Lower leg skin (tissue), 4 donors: ENCODE measurements at places on chromosomes 13 and 19. TPM values are rescaled to one million over a fixed set of nuclear protein-coding genes. Genes with fewer than 3 reads are reported as not detected.

Gene KRTDAP
- total RNA-seq, result 17,439 TPM

Gene REEP6
- total RNA-seq, result 6.8 TPM

DNA sequence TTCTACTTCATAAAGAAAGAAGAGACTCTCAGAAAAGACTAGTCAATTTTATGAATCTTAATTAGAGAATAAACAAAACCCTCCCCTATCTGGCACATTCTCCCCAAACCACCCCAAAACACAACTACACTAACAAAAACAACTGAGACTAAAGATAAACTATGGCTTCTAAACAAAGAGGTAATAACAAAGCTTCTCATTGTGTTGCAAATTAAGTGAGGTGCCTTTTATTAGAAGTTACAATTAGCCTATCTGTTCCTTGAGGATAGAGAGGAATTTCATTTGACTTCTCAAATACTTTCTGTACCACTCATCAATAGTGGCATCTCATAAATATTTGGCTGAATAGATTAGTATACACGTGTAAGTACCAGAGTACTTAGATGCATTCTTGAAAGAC is 1196.2 kb downstream of the PCDH9 start:
- no peak for DNase-seq

- no peak for DNase-seq
Observed at GRCh38 chr13:24269821-24270220, 39.6 kb upstream of the C1QTNF9 start.

DNA sequence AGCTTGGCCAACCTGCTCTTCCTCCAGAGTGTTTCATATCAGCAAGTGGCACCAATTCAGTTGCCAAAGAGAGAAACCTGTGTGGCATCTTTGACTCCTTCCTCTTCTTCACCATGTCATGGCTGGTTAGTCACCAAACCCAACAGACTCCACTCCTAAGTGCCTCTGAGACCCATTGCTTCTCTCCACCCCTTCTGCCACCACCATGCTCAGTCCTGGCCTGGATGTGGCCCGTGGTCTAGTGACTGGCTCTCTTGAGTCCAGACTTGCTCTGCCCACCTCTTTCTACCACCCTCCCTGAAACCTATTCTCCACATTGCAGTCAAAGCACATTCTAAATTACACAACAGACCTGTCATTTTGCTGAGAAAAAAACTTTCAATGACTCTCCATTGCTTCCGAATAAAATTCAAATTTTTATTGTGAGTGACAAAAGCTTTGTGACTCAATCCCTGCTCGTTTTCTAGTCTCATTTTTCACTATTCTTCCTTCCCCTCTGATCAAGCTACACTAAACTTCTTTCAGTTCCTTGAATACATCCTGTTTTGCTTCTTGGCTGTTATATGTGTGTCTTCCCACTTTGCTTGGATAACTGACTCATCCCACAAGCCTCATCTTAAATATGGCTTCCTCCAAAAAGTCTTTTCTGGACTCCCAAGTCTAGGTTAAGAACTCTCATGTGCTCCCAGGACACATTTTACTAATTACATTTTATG is 12.0 kb upstream of the TNFSF11 start:
- DNase-seq, result no peak

DNA sequence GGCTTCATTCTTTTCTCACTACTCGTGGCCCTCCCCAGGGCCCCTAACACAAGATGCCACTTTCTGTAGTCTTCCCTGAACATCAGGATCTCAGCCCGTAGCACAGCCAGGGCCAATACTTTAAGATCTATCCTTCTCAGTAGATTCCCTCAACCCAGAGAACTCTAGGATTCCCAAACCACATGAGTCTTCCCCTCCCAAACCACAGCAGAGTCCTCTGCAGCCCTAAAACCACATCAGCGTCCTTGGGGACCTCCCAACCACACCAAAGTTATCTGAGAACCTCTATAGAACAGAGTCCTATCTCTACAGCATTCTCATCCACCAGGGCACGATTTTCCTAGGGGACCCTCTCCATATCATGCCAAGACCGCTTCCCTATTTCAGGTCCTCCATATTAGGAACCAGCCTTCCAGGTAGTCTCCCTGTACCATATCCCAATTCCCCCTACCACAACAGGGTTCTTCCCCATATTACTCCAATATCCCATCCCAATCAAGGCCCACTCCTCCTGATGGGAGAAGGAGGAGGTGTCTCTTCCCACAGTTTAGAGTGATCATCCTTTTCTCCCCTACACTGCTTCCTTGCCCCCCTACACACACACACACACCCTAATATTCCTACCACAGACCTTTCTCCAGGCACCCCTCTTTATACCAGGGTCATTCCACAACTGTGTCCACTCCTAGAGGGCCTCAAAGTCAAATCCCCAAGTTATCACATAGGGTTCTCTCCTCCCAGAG is 1.4 kb downstream of the DYRK1B start:
- DNase-seq, result no peak

- no peak for DNase-seq
Observed at GRCh38 chr13:42277618-42278276, 5.8 kb downstream of the AKAP11 start.

- DNase-seq, result no peak
Observed at GRCh38 chr13:38667526-38668109, 19.3 kb upstream of the FREM2 start.

DNA sequence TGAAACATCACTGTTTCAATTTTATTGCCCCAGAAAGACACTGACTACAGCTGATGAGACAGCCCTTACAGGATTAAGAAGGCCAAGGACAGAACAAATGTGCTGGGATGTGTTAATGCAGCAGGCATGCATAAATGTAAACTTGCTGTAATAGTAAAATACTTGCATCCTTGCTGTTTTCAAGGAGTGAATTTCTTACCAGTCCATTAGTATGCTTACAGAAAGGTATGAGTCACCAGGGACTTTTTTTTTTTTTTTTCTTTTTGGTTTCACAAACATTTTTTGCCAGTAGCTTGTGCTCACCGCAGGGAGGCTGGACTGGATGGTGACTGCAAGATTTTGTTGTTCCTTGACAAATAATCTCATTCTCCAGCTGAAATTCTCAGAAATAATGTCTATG is 55.1 kb downstream of the GPR180 start:
- DNase-seq, result no peak

DNA sequence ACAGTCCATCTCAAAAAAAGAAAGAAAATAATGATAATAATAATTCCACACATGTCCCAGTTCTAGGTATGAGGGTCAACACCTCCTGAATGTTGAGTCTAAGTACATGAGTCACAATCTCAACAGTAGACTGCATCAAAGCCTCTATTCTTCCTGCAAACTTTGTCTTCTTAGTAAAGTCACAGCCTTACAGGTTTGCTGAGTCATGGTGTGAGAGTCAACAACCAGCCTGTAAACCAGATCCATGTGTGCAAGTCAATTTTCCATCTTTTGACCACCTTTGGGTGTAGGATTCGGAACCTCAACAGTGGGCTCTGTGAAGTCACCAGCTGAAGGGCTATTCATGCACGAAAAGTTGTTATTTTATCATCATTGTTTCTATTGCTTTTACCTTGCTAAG is 25.7 kb upstream of the ZNF729 start:
- no peak for DNase-seq

DNA sequence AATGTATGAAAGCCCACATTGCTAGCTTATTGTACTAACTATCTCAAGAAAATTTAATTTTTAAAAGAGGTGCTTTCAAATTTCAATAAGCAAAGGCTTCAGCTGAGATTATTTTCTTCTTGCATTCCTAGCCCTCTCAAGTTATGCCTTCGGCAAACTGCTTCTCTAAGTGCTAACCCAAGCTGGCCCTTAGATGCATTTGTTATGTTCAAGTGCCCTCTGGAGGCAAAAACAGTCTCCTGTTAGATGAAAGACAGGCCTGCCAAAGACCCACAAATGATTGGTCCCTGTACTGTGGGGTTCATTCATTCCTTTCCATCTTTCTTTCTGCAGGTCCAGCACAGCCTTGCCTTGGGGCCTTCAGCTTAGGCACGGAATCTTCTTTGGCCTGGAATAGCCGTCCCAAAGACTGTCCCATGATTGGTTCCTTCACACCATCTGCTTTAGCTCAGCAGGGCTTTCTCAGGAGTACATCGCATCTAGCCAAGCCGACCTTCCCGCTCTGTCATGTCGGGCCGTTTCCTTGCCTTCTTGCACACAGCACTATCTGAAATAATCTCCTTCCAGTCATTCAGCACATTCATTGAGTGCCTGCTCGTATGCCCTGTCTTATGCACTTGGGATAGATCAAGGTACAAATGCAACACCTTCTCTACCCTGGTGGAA is 26.4 kb upstream of the TPTE2 start:
- peak; percentile 48 for DNase-seq

- DNase-seq, result no peak
Observed at GRCh38 chr19:10390652-10391286, 10.4 kb upstream of the TYK2 start.

Gene KCNK6
- total RNA-seq, result 20.7 TPM

Gene CBY2
- not detected for total RNA-seq

Gene PGLYRP2
- 0.80 TPM for total RNA-seq

Gene CAMSAP3
- 113 TPM for total RNA-seq

GRCh38 chr13:30138511-30138910 is 168.8 kb downstream of the KATNAL1 start:
- no peak for DNase-seq

Gene TGFB1
- 11.4 TPM for total RNA-seq

- DNase-seq, result no peak
Observed at GRCh38 chr13:60062502-60062901, 101.2 kb downstream of the DIAPH3 start.

GRCh38 chr13:45629940-45630339 is 14.4 kb upstream of the ERICH6B start:
- no peak for DNase-seq

Gene POU4F1
- total RNA-seq, result not detected

GRCh38 chr13:36999054-36999714 is at the start of gene ALG5:
Gene ALG5, minus strand, starts transcription at chr13:36999340. Its CDS starts 40 bp downstream, at chr13:36999300.
- peak; percentile 97 for DNase-seq

Gene ZNF625
- total RNA-seq, result 1.6 TPM

- DNase-seq, result no peak
Observed at GRCh38 chr13:96810104-96810503, 184.2 kb downstream of the OXGR1 start.

Gene SPACA4
- total RNA-seq, result not detected

DNA sequence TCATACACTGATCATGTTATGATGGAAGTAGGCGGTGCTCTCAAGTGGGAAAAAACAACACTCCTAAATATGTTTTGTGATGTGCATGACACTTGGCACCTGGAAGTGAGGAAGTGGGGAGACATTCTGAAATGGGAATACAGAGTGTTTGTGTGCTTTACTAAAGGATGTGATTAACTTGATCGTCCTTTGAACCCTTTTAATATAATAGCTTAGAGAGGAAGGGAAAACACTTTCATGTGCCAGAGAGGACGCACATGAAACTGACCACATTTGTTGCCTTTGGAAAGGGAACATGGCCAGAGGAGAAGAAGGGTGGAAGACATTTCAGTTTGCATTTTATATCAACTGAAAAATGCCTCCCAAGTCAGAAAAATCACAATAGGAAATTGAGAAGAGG is 31.4 kb downstream of the SMAD9 start:
- DNase-seq, result no peak

GRCh38 chr19:42216653-42217519 is 591 bp downstream of the DEDD2 start:
- no peak for DNase-seq

Gene LRRC4B
- total RNA-seq, result 0.45 TPM

DNA sequence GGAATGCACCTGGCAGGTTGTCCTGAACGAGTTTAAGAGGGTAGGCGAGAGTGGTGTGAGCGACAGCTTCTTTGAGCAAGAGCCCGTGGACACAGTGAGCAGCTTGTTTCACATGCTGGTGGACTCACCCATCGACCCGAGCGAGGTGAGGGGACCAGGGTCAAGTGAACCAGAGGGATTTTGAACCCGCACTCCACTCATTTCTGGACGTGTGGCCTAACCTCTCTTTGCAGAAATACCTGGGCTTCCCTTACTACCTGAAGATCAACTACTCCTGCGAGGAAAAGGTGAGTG is 1.7 kb downstream of the CATSPERG start:
- no peak for DNase-seq

- peak; percentile 88 for DNase-seq
Observed at GRCh38 chr13:101452519-101453485, at the start of gene ITGBL1. Gene ITGBL1, plus strand, starts transcription at chr13:101452675. Its CDS starts 159 bp downstream, at chr13:101452834.

GRCh38 chr19:6737284-6737872 is at the start of gene GPR108:
Gene GPR108, minus strand, starts transcription at chr19:6737580. Its CDS starts 4 bp downstream, at chr19:6737576.
- peak; percentile 100 for DNase-seq

DNA sequence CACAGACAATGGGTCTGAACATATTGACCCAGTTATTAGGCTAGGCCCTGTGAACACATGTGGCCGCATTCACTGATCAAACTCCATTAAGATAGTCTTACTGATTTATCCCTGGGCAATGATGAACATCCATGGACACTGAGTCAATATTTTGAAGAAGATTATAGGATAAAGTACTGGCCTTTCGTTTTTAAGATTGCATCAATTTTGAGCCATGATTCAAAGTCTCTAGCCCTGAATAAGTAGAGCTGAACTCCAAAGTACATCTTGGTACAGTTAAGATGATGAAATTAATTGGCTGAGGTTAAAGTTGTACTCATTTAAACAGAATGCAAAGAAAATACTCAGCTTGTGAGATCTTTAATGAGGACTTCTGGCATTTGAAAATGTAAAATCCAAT is 1581.9 kb downstream of the EFNB2 start:
- no peak for DNase-seq

DNA sequence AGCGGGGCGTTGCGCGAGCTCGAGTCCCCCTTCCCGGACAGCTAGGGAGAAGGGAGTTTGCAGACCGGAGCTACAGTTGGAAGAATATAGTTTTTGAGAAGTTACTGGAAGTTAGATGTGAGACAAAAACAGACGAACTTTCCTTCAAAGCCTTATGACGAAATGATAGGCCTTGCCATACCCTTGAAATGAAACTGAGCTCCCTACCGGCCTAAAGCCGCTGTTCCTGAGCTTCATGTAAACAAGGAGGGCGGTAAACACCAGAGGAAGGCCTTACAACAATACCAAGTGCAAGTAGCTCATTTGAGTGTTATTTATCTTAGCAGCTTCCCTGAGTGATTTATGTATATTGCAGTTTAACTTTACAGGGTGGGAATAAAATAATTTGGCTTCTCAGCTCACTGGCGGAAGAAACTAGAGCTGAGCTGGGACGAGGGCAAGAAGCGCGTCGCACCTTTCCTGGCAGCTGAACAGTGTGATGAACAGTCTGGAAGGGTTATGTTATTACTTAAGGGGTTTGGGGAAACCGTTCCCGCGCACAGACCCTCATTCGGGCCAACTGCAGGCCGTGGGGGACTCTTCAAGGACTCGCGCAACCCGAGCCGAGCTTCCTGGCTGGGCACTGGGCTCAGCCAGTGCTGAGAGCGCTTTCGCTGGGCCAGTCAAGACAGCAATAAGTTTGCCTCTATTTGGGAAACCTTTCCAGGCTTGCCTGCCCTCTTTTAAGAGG is 111.2 kb downstream of the KCNRG start:
- DNase-seq, result no peak

GRCh38 chr19:43618921-43619261 is 538 bp downstream of the ZNF428 start:
- DNase-seq, result no peak

DNA sequence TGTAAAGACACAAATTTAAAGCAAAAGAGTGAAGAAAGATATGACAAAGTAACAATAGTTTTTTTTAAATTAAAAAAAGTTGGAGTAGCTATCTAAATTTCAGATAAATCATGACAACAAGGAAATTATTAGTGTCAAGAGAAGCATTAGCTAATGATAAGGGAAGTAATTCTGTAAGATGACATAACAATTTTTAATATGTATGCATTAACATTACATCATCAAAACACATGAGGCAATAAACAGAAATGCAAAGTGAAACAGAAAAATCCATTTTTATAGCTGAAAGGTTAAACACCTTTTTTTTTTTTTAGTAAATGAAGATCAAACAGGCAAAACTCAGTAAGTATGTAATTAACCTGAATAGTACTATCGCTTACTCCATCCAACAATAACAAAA is 804.9 kb upstream of the PRR20A start:
- DNase-seq, result no peak
